ENCODE measurements at places on chromosomes 6 and 20. TPM values are rescaled to one million over a fixed set of nuclear protein-coding genes. Genes with fewer than 3 reads are reported as not detected.

GRCh38 chr20:53652090-53652858 lies 58.6 kb upstream of the ZNF217 start:
- H3K36me3 ChIP-seq = no peaks in the 10 kb centered on the region
- no peaks in the 10 kb centered on the region for H3K27me3 ChIP-seq
- H3K4me1 ChIP-seq = peaks cover 30% of the 10 kb centered on the region
- H3K4me3 ChIP-seq = peak overlapping the region; percentile 37
- H3K27ac ChIP-seq = peak overlapping the region; percentile 66
- DNase-seq = no peak

DNA sequence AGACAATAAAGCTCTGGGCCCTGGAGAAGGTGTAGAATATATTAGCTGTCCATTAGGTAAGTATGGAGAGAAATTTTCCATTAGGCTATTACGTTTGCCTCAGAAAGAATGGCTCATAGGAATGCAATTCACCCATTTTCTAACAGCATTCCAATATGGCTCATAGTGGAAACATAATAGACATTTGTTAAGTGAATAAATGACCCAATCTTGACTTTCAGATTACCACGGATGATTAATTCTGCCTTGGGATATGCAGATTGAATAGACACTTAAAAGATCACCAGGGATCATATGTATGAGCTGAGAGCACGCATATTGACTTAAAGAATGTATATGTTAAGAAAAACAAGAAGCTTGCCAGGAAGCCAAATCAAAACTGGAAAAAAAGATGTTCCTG lies 209.1 kb upstream of the CDYL start:
- no peaks in the 10 kb centered on the region for H3K27me3 ChIP-seq
- H3K4me3 ChIP-seq = no peak overlapping the region
- DNase-seq = no peak

DNA sequence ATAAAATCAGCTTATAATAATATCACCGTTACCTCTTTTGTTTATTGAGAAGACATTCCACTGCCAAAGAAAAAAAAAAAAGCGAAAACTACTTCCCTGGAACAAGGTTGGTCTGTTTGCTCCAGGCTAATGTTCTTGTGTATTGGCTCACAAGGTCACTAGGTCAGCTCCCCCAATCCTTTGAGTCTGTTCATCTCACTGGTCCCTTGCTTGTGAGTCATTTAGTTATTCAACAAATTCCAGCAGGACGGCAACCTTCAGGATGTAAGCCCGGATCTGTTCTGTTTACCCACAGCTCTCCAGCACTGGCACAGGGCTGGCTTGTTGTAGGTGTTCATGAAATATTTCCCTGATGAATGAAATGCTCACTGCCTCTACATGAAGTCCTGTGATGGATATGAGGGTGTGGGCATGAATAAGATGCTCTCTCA lies 3.3 kb downstream of the ARHGAP40 start:
- peaks cover 9% of the 10 kb centered on the region for H3K4me1 ChIP-seq
- H3K27me3 ChIP-seq = peaks cover 74% of the 10 kb centered on the region
- no peaks in the 10 kb centered on the region for H3K36me3 ChIP-seq
- no peak overlapping the region for H3K27ac ChIP-seq
- DNase-seq = no peak
- no peak overlapping the region for H3K4me3 ChIP-seq

GRCh38 chr6:167734662-167735083 lies 92.0 kb upstream of the AFDN start:
- no peak for DNase-seq
- H3K4me3 ChIP-seq = no peak overlapping the region
- H3K36me3 ChIP-seq = no peaks in the 10 kb centered on the region
- H3K4me1 ChIP-seq = peaks cover 13% of the 10 kb centered on the region
- H3K27me3 ChIP-seq = no peaks in the 10 kb centered on the region
- peak overlapping the region; percentile 48 for H3K27ac ChIP-seq

GRCh38 chr6:78910010-78910409 lies 42.7 kb downstream of the IRAK1BP1 start:
- H3K36me3 ChIP-seq = no peaks in the 10 kb centered on the region
- H3K4me1 ChIP-seq = peaks cover 21% of the 10 kb centered on the region
- no peak for DNase-seq
- peak overlapping the region; percentile 25 for H3K27ac ChIP-seq
- peak overlapping the region; percentile 66 for H3K4me3 ChIP-seq
- H3K27me3 ChIP-seq = no peaks in the 10 kb centered on the region

DNA sequence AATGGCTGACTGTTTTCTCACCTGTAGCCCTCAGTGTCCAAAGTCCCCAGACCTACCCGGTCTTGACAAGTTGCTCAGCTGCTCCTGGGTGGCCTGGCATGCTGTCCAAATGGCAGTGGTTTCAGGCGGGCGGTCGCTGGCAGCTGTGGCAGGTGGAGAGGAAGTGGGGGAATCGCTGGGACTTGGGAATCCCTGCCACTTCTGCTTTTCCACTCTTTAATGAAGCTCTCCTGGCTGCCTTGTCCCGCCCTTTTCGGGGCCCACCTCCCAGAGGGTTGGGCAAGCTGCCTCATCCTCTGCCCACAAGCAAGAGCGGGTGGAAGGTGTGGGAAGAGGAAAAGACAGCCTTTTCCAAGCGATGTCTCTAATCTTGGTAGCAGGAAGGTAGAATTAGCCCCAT lies at the start of gene OCSTAMP:
Gene OCSTAMP (minus strand): TSS at position 194 of the 400 bp plus-strand sequence. CDS start 94 bp downstream, at position 100.
- H3K36me3 ChIP-seq = no peaks in the 10 kb centered on the region
- no peak for DNase-seq
- no peaks in the 10 kb centered on the region for H3K4me1 ChIP-seq
- peaks cover 38% of the 10 kb centered on the region for H3K27me3 ChIP-seq
- H3K4me3 ChIP-seq = no peak within 1 kb of the TSS

GRCh38 chr20:41619360-41620100 lies 1.4 kb upstream of the CHD6 start:
- H3K27me3 ChIP-seq = no peaks in the 10 kb centered on the region
- peak overlapping the region; percentile 83 for H3K4me3 ChIP-seq
- no peak for DNase-seq
- H3K27ac ChIP-seq = peak overlapping the region; percentile 93

- peak overlapping the region; percentile 96 for H3K27ac ChIP-seq
- DNase-seq = peak; percentile 86
- H3K4me3 ChIP-seq = peak overlapping the region; percentile 77
- H3K27me3 ChIP-seq = no peaks in the 10 kb centered on the region
- peaks cover 48% of the 10 kb centered on the region for H3K36me3 ChIP-seq
- H3K4me1 ChIP-seq = peaks cover 43% of the 10 kb centered on the region
These were observed 664 bp upstream of the BAG6 start for GRCh38 chr6:31652925-31653724.

- H3K4me1 ChIP-seq = peaks cover 5% of the 10 kb centered on the region
- no peaks in the 10 kb centered on the region for H3K27me3 ChIP-seq
- no peak for DNase-seq
- H3K27ac ChIP-seq = no peak overlapping the region
These were observed 27.8 kb upstream of the MROH8 start for GRCh38 chr20:37207171-37207570.

DNA sequence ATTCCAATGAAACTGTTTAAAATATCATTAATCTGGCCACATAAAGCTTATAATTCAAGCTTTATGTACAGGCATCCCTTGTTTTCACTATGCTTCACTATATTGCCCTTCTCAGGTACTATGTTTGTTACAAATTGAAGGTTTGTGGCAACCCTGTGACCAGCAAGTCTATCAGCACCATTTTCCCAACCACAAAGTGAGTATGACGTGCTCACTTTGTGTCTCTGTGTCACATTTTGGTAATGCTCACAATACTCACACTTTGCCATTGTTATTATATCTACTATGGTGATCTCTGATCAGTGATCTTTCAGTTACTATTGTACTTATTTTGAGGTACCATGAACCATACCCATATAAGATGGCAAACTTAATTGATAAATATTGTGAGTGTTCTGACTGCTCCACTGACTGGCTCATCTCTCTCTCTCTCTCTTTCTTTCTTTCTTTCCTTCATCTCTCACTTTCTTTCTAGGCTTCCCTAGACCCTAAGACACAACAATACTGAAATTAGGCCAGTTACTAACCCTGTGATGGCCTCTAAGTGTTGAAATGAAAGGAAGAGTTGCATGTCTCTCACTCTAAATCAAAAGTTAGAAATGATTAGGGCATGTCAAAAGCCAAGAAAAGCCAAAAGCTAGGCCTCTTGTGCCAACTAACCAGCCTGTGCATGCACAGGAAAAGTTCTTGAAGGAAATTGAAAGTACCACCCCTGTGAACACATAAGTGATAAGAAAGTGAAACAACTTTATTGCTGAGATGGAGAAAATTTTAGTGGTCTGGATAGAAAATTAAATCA lies 227.9 kb downstream of the BCAS1 start:
- no peak overlapping the region for H3K4me3 ChIP-seq
- H3K27me3 ChIP-seq = no peaks in the 10 kb centered on the region
- DNase-seq = no peak
- H3K27ac ChIP-seq = no peak overlapping the region
- no peaks in the 10 kb centered on the region for H3K36me3 ChIP-seq
- H3K4me1 ChIP-seq = no peaks in the 10 kb centered on the region

- H3K4me3 ChIP-seq = no peak overlapping the region
- H3K4me1 ChIP-seq = peaks cover 31% of the 10 kb centered on the region
- no peaks in the 10 kb centered on the region for H3K36me3 ChIP-seq
These were observed 33.3 kb downstream of the FAM50B start for GRCh38 chr6:3882431-3882830.

- no peaks in the 10 kb centered on the region for H3K4me1 ChIP-seq
- no peaks in the 10 kb centered on the region for H3K27me3 ChIP-seq
- H3K27ac ChIP-seq = no peak overlapping the region
- DNase-seq = no peak
These were observed 422.9 kb upstream of the AGPAT4 start for GRCh38 chr6:161696801-161697200.

GRCh38 chr6:63213325-63213724 lies 2.1 kb downstream of the FKBP1C start:
- no peaks in the 10 kb centered on the region for H3K4me1 ChIP-seq
- no peaks in the 10 kb centered on the region for H3K36me3 ChIP-seq
- no peak for DNase-seq
- no peaks in the 10 kb centered on the region for H3K27me3 ChIP-seq
- no peak overlapping the region for H3K4me3 ChIP-seq

DNA sequence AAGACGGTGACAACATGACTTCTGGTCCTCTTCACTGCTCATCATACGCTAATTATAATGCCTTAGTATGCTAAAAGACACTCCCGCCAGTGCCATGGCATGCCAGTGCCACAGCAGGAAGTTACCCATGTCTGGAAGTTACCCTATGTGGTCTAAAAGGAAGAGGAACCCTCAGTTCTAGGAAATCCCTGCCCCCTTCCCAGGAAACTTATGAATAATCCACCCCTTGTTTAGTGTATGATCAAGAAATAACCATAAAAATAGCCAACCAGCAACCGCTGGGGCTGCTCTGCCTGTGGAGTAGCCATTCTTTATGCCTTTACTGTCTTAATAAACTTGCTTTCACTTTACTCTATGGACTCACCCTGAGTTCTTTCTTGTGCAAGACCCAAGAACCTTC lies 15.8 kb upstream of the SERPINB9 start:
- H3K4me3 ChIP-seq = no peak overlapping the region
- no peaks in the 10 kb centered on the region for H3K27me3 ChIP-seq
- H3K27ac ChIP-seq = no peak overlapping the region

GRCh38 chr6:41182069-41183034 lies 18.6 kb downstream of the TREML2 start:
- H3K4me3 ChIP-seq = no peak overlapping the region
- peaks cover 39% of the 10 kb centered on the region for H3K27me3 ChIP-seq
- no peaks in the 10 kb centered on the region for H3K4me1 ChIP-seq
- DNase-seq = no peak
- no peaks in the 10 kb centered on the region for H3K36me3 ChIP-seq
- H3K27ac ChIP-seq = no peak overlapping the region

- H3K27me3 ChIP-seq = no peaks in the 10 kb centered on the region
- H3K27ac ChIP-seq = no peak overlapping the region
- no peak for DNase-seq
- no peak overlapping the region for H3K4me3 ChIP-seq
- H3K36me3 ChIP-seq = peaks cover 11% of the 10 kb centered on the region
These were observed 5.1 kb downstream of the CDKAL1 start for GRCh38 chr6:20539387-20539786.

GRCh38 chr20:20198011-20198410 lies 145.7 kb downstream of the CFAP61 start:
- no peak for DNase-seq
- peak overlapping the region; percentile 0 for H3K27ac ChIP-seq
- no peak overlapping the region for H3K4me3 ChIP-seq
- no peaks in the 10 kb centered on the region for H3K36me3 ChIP-seq
- H3K4me1 ChIP-seq = peaks cover 38% of the 10 kb centered on the region
- no peaks in the 10 kb centered on the region for H3K27me3 ChIP-seq

- no peaks in the 10 kb centered on the region for H3K27me3 ChIP-seq
- peaks cover 12% of the 10 kb centered on the region for H3K4me1 ChIP-seq
- no peak for DNase-seq
- no peaks in the 10 kb centered on the region for H3K36me3 ChIP-seq
- H3K4me3 ChIP-seq = peak overlapping the region; percentile 7
These were observed 97.2 kb downstream of the SPTLC3 start for GRCh38 chr20:13105864-13106457.

DNA sequence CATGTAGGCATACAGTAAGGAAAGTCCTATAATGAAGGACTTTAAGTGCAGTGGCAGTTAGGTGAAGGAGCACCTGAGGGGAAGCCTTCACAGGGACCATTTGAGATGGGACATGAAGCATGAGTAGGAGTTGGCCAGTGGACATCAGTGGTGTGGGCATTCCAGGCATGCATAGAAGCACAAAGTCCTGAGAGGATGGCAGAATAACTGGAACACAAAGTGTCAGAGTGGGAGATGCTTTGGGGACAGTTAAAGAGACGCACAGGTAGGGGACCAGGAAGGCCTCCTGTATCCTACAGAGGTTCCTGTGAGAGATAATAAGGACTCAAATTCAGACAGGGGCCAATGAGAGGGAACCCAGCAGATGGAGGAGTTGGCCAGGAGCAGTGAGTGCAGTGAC lies 26.4 kb upstream of the EFHC1 start:
- DNase-seq = no peak
- no peaks in the 10 kb centered on the region for H3K36me3 ChIP-seq
- peaks cover 20% of the 10 kb centered on the region for H3K4me1 ChIP-seq
- H3K27ac ChIP-seq = no peak overlapping the region

- no peak overlapping the region for H3K4me3 ChIP-seq
- no peak for DNase-seq
- H3K27ac ChIP-seq = no peak overlapping the region
- no peaks in the 10 kb centered on the region for H3K27me3 ChIP-seq
- peaks cover 45% of the 10 kb centered on the region for H3K36me3 ChIP-seq
These were observed 55.6 kb downstream of the SENP6 start for GRCh38 chr6:75657327-75657726.

- no peak overlapping the region for H3K4me3 ChIP-seq
- no peaks in the 10 kb centered on the region for H3K36me3 ChIP-seq
- no peak for DNase-seq
- no peaks in the 10 kb centered on the region for H3K27me3 ChIP-seq
- no peak overlapping the region for H3K27ac ChIP-seq
- peaks cover 15% of the 10 kb centered on the region for H3K4me1 ChIP-seq
These were observed 62.5 kb upstream of the TOP1 start for GRCh38 chr20:40966103-40966502.

SGK2 gene
- 0.30 TPM for total RNA-seq

CRISP3 gene
- not detected for total RNA-seq

FHL5 gene
- total RNA-seq = 5.3 TPM

ZKSCAN3 gene
- 4.1 TPM for total RNA-seq

C6orf141 gene
- 0.41 TPM for total RNA-seq

MYBL2 gene
- 0.44 TPM for total RNA-seq

FRS3 gene
- 5.3 TPM for total RNA-seq

CPNE5 gene
- 26.5 TPM for total RNA-seq

MEI4 gene
- 0.52 TPM for total RNA-seq

SEMG2 gene
- not detected for total RNA-seq

SIM1 gene
- not detected for total RNA-seq

Data from left ventricle myocardium inferior (tissue), 1 donor.